ENCODE measurements at places on chromosomes 6 and 20. TPM values are rescaled to one million over a fixed set of nuclear protein-coding genes. Genes with fewer than 3 reads are reported as not detected.

Gene LIME1
- 12.1 TPM for total RNA-seq

Gene MYL9
- 0.26 TPM for total RNA-seq

Gene SLC16A10
- total RNA-seq: 2.8 TPM

Gene LRP11
- 3.5 TPM for total RNA-seq

Gene HIVEP2
- total RNA-seq: 38.4 TPM

Gene PRR18
- total RNA-seq: not detected

Gene FOXA2
- total RNA-seq: not detected

Gene TRERF1
- 47.9 TPM for total RNA-seq

Gene LRFN2
- total RNA-seq: 0.29 TPM

Gene ANGPT4
- total RNA-seq: not detected

Gene CASS4
- total RNA-seq: 6.7 TPM

Gene FOXS1
- not detected for total RNA-seq

Gene PAK1IP1
- total RNA-seq: 37.4 TPM

Gene VWA7
- total RNA-seq: 2.9 TPM

Gene TSBP1
- not detected for total RNA-seq

Gene CCM2L
- total RNA-seq: not detected

Gene LST1
- total RNA-seq: 66.6 TPM

Gene HLA-DRA
- total RNA-seq: 39.3 TPM

Gene MOG
- total RNA-seq: not detected

Gene EYA4
- not detected for total RNA-seq

Gene SLC17A1
- not detected for total RNA-seq

Gene CDH26
- 0.56 TPM for total RNA-seq

Gene RIOK1
- total RNA-seq: 61.4 TPM

Gene TMEM170B
- 0.86 TPM for total RNA-seq

Gene CTAGE9
- not detected for total RNA-seq

Gene HUS1B
- 2.8 TPM for total RNA-seq

Gene SLC39A7
- total RNA-seq: 67.1 TPM

Gene ZC2HC1B
- 0.24 TPM for total RNA-seq

Gene ATP9A
- total RNA-seq: 19.6 TPM

Gene NRSN1
- total RNA-seq: not detected

Gene LRRN4
- not detected for total RNA-seq

Gene SPATS1
- not detected for total RNA-seq

Gene SLC22A2
- total RNA-seq: not detected

Gene LY6G6C
- not detected for total RNA-seq

Gene AARS2
- 22.2 TPM for total RNA-seq

Gene RIMS1
- not detected for total RNA-seq

Gene IL20RA
- total RNA-seq: not detected

Gene PIM1
- 182 TPM for total RNA-seq

Gene LY6G5B
- 29.5 TPM for total RNA-seq

Gene TDRD6
- not detected for total RNA-seq

Gene SYCP2L
- not detected for total RNA-seq

Gene RSPO3
- total RNA-seq: not detected

Gene ILRUN
- total RNA-seq: 62.7 TPM

Gene IMPG1
- not detected for total RNA-seq

Gene SSTR4
- not detected for total RNA-seq
